ENCODE measurements at places on chromosomes 11 and 22. TPM values are rescaled to one million over a fixed set of nuclear protein-coding genes. Genes with fewer than 3 reads are reported as not detected.

PLAAT5 gene
- total RNA-seq, result not detected

FXYD2 gene
- not detected for total RNA-seq

OOSP4B gene
- total RNA-seq, result not detected

NLRP6 gene
- not detected for total RNA-seq

ANO1 gene
- not detected for total RNA-seq

ENTHD1 gene
- not detected for total RNA-seq
